Retinal pigment epithelial cell (primary cell): ENCODE measurements at places on chromosomes 16 and 17.

GRCh38 chr16:69934751-69935150, 16.4 kb upstream of the CLEC18A start:
- no peak for DNase-seq

GRCh38 chr17:18850679-18851078, 7.3 kb upstream of the PRPSAP2 start:
- no peak for DNase-seq

GRCh38 chr16:57544124-57544653, 1.7 kb downstream of the ADGRG5 start:
- no peak for DNase-seq

DNA sequence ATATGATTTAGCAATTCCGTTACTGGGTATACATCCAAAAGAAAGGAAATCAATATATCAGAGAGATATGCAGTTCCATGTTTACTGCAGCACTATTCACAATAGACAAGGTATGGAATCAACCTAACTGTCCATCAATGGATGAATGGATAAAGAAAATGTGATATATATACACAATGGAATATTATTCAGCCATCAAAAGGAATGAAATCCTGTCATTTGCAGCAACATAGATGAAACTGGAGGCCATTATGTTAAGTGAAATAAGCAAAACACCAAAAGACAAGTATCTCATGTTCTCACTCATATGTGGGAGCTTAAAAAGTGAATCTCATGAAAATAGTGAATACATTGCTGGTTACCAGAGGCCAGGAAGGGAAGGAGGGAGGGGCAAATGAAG, 390.8 kb downstream of the ZFHX3 start:
- no peak for DNase-seq

DNA sequence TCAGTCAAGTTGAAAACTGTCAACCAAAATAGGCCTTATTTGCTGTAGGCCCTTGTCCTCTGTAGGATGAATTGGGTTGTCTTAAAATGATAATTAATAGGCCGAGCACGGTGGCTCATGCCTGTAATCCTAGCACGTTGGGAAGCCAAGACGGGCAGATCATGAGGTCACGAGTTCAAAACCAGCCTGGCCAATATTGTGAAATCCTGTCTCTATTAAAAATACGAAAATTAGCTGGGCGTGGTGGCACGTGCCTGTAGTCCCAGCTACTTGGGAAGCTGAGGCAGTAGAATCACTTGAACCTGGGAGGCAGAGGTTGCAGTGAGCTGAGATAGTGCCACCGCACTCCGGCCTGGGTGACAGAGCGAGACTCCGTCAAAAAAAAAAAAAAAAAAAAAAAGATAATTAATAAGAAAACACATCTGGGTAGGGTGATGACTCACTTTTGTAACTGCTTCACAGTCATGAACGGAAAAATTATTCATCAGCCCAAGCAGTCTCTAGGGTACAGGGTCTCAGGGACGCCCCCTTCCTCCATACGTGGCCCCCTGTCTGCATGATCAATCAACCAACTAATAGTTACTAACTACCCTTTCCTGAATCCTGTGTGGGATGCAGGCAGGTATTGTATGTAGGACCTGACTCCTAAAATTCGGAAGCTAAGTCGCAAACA, 137.0 kb upstream of the RCVRN start:
- no peak for DNase-seq

DNA sequence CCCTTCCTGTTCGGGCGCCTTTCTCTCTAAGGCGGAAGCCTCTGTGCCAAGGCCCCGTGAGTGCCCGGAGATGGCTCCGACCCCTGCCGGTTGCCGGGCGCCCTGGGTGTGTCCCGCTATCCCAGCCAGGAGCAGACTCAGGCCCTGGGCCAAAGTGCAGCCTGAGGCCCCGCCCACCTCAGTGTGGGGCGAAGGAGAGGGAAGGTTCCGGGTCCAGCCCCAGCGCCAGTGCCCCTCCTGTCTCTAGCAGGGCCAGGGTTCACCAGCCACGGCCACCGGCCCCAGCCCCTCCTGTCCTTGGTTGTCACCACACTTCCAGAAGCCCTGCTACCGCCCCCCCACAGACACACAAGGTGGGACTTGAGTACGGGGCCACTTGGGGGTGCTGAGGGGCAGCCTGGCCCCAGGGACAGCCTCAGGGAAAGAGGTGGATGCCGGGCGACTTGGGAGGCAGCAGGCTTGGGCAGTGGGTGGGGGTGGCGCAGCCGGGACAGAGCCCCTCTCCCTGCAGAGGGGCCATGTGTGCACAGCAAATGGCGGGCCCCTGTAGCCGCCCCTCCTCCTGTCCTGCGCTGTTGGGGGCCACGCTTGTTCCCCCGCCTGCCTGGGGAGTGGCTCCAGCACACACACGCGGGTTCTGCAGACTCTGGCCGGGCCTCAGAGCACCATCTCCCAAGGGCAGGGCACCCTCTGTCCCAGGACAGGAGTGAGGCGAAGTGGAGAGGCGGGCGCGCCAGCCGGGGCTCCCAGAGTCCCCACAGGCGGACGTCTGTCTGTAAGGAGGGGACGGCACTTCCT, 6.0 kb downstream of the C1QTNF8 start:
- DNase-seq = no peak

DNA sequence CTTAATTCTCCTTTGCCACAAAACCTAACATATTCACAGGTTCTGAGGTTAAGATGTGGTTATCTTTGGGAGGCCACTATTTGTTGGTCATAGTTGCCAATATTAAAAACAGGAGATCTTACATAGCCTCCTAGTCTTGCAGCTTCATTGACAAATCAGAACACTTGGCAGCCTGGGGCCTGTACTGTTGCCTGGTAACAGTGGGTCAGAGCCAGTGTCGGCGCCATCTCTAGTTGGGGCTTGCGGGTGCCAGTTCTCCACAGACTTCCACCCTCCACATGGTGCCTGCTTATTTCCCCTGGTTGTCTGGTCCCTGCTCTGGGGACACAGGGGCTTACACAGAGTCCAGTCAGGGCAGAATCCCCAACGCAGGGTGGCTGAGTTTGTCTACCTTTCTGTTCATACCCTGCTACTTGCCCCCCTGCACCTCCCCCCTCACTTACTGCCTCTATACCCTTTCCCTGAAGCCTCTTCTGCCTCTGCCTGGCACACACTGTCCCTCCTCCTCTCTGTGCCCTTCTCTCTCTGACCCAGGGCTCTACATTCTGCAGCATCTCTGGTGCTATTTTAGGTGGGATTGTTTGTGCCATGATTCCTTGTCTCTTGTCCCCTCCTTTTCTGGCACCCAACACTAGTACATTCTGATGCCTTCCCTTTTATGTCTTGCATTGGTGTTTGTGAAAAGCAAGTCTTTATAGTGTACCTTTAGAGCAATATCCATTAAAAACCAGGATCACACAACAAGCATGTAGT, 13.4 kb downstream of the EPN2 start:
- no peak for DNase-seq

- no peak for DNase-seq
These were observed 69.4 kb downstream of the RPH3AL start for GRCh38 chr17:282912-283882.

DNA sequence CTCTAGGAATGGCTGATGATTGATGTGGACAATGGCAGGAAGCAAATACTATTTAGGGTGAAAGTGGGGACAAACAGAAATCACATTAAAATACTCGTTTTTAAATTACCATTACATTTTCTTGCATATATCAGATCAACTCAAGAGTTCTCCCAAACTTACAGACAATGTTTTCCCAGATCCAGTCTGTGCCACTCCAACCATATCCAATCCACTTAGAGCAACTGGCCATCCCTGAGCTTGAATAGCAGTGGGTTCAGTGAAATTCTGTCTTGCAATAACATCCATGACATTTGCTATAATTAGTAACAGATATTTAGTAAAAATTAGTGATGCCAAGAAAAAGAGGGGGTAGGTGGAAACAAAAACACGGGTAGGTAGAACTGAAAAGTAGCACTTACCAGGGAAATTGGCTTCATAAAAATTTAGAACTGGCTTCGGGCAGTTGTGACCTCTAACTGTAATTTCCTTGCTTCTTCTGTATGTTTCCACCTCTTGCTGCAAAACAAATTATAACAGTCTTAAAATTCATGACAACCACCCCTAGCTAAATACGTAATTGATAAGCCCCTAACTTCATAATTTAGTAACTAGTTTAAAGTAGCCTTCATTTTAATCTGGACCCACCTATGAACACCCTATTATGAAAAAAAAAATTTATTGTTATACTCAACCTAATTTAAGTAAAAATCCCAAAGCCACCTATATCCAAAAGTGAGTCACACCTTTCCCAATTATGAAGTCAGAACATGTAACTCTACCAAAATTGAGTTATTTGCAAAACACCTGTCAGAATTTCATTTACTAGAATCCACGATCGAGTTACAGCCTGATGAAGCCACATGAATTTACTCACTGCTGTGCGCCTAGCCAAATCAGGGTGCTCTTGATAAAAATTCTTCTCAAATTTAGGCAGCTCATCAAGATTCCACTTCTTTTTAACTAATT, 2.0 kb downstream of the DDX5 start:
- DNase-seq = no peak

DNA sequence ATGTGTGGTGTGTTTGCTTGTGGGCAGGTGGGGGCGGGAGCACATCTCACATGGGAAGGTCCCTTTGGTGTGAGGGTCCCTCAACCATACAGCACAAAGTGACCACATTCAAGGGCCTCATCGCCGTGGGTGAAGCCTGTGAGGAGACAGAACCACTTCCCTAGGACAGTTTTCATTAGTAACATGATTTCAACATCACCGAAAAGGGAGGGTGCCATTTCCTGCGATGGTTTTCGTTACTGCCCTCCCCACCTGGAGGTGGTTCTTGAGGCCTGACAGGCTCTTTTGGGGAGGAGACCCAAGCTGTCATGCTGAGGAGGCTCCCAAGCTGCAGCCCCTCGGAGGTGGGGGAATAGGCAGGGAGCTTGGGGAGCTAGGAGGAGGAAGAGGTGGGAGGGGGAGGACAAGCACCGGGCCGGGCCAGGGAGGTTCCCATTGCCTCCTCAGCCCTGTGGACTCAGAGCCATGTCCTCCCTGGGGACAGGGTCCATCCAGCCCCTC, 9.5 kb downstream of the CD300LB start:
- DNase-seq = no peak

DNA sequence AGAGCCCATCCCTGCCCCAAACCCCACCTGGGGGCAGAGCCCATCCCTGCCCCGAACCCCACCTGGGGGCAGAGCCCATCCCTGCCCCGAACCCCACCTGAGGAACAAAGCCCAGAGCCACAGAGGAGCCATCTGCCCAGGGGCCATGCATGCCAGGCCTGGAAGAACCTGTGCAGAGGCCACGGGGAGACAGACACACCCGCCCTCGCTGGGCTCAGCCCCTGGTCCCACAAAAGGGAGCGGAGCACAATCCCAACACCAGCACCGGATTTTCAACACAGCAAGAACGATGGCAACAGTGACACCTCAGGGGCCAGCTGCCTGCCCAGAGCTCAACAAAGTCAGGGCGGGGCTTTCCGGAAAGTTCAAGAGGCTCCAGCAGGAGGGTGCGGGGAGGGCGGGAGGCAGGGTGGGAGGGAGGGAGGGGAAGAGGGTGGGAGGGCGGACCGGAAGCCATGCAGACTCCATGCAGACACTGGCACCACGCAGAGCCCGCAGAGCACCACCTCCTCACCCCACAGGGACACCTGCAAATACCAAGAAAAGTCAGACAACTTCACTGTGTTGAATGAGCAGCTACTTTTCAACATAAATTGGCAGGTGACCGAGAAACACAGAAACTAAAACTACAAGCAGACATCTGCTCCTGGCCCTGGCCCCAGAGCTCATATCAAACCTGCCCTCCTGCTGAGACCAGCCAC, 27.9 kb upstream of the C16orf95 start:
- DNase-seq = no peak

DNA sequence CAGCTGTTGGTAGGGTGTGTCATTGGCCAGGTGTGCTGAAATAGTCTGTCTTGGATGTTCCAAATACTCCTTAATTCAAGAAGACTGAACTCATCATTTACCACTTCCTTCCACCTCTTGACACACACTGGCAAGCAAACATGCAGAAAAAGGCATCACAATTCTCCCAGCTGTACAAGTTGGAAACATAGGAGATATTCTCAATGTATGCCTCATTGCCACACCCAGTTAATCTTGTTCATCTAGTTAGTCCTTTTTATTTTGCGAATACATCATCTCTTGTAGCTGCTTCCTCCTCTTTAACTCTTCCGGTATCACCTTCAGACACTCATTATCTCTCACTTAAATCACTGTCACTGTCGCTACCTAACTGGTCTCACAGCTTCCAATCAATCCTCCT, 75.1 kb upstream of the GOT2 start:
- no peak for DNase-seq

- DNase-seq = no peak
These were observed 7.9 kb upstream of the LLGL1 start for GRCh38 chr17:18217412-18218015.

GRCh38 chr16:87526238-87526947, 33.6 kb upstream of the ZCCHC14 start:
- no peak for DNase-seq

DNA sequence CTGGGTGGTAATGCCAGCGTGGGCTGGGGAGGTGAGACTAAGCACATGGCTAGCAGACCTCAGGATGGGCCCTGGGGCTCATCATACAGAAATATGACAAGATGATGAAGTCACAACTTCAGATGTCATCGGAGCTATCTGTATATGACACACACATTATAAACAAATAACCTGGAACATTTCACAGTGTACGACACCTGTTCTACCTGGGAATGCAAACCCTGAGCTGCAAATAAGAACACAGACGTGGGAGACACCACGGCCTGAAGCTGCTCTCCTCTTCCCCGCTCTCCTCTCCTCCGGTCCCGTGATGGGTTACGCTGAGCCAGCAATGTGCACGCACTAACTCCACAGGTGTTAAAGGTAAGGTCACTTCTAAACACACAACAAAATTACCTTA, 4.9 kb downstream of the PLD6 start:
- DNase-seq = no peak

- DNase-seq = no peak
These were observed 30.9 kb downstream of the SERPINF1 start for GRCh38 chr17:1792495-1793446.

- DNase-seq = no peak
These were observed 31.2 kb downstream of the PIK3R5 start for GRCh38 chr17:8934346-8934745.

- no peak for DNase-seq
These were observed 29.8 kb downstream of the PLD6 start for GRCh38 chr17:17176341-17176740.

DNA sequence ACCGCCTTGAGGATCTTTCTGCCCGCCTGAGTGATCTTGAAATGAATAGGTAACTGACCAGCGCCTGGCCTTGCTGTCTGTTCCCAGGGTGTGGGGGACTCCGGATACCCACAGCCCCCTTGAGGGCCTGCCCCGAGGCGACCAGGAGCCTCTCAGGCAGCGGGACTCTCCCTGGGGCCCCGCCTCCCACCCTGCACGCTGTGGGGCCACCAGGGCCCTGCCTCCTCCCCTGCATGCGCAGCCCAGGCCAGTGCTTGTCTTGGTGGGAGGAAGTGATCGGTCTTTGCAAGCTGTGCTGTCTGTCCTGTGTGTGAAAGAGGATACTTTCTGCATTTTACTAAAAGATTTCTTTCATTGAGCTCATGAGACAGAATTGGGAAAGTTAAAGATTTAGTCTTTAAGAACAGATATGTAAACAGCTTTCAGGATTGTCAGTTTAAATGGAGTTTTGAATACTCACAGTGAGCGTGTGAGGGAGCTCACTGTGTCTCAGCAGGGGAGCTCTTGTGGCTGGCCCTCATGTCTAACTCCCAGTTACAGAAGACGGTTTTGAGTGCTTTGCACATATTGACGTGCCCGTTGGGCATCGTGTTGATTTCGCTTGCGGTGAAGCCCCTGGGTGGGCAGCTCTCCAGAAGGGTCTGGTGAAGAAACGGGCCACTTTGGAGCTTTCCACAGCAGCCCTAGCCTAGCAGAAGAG, 36.1 kb upstream of the CAPN15 start:
- no peak for DNase-seq
